Activated T-helper 1 cell treated with anti-CD3 and anti-CD28 coated beads, Interleukin-2, amount 50 U/mL, for 16 hours (primary cell): ENCODE measurements at places on chromosomes 1 and 21.

- no peak for DNase-seq
Measured at GRCh38 chr21:15848634-15849560, 119.1 kb downstream of the USP25 start.

DNA sequence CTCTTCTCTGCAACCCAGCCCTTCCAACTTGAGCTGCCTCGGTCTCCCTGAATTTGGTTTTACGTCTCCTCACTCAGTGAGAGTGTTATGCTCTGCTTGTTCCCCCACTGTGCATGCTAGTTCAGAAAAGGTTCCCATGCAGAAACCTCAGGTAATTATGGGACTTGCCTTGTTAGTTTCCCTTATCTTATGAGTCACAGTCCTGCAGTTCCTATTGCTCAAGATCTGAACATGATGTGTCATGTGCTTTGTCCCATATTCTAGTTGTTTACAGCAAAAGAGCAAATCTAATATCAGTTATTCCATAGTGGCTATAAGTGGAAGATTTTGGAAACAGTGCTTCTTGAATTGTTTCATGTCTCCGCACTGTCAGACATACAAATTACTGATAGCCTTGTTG is 74.4 kb downstream of the DUSP10 start:
- no peak for DNase-seq

- no peak for DNase-seq
Measured at GRCh38 chr1:218817691-218818465, 355.8 kb upstream of the LYPLAL1 start.

- no peak for DNase-seq
Measured at GRCh38 chr1:45767035-45767434, 16.6 kb upstream of the IPP start.
